ENCODE measurements at places on chromosomes 4 and X. TPM values are rescaled to one million over a fixed set of nuclear protein-coding genes. Genes with fewer than 3 reads are reported as not detected.

Gene GDPD2
- polyA plus RNA-seq: 0.35 TPM

Gene CLDN2
- polyA plus RNA-seq: 0.48 TPM

Gene SLITRK2
- 0.49 TPM for polyA plus RNA-seq

Gene IL21
- not detected for polyA plus RNA-seq

Gene XAGE1B
- polyA plus RNA-seq: not detected

Gene FHIP1A
- 15.5 TPM for polyA plus RNA-seq

Gene GPR173
- polyA plus RNA-seq: 8.8 TPM

Gene AFF2
- polyA plus RNA-seq: 1.0 TPM

Gene ADAMTS3
- 1.6 TPM for polyA plus RNA-seq

Gene CC2D2A
- polyA plus RNA-seq: 13.0 TPM

Gene CPZ
- polyA plus RNA-seq: 6.0 TPM

Gene DSPP
- polyA plus RNA-seq: not detected

Gene P2RY8
- 1.9 TPM for polyA plus RNA-seq

Gene F9
- polyA plus RNA-seq: not detected

Gene S100G
- not detected for polyA plus RNA-seq

Gene INTS6L
- 8.7 TPM for polyA plus RNA-seq

Gene PHOX2B
- polyA plus RNA-seq: not detected

Gene DMP1
- polyA plus RNA-seq: not detected

Gene TCEAL7
- polyA plus RNA-seq: 253 TPM

Gene BMP3
- 0.34 TPM for polyA plus RNA-seq

Gene UGT2B11
- polyA plus RNA-seq: not detected

Gene SH3BGRL
- 63.6 TPM for polyA plus RNA-seq

Gene ODAPH
- not detected for polyA plus RNA-seq

Data from hindlimb muscle (tissue), 1 donor.